Amygdala (tissue), 56 donors: ENCODE measurements at places on chromosomes 16 and 17.

- DNase-seq: no peak
Observed at GRCh38 chr17:68614718-68615117, 13.6 kb upstream of the FAM20A start.

GRCh38 chr16:79563921-79564320 lies 36.6 kb downstream of the MAF start:
- no peak for DNase-seq

- DNase-seq: no peak
Observed at GRCh38 chr17:4422864-4423263, 10.9 kb upstream of the SPNS3 start.

- DNase-seq: no peak
Observed at GRCh38 chr17:21539146-21539545, 153.2 kb upstream of the KCNJ18 start.

DNA sequence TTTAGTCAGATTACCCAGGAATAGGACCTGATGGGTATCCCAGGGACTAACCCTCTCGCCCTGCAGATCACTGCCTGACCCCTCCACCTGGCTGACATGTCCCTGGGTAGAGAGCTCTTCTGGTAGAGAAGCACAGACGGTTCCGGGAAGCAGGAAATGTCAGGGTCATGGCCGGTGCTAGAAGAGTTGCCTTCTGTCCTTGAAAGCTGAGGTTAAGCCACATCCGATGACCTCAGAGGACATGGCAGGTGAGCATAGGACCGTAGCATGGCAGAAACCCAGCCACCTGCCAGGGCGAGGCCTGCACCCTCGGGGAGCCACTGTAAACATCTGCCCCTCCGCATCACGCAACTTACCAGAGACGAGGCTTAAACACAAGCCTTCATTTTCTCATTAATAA lies 483.7 kb downstream of the SOX9 start:
- no peak for DNase-seq

DNA sequence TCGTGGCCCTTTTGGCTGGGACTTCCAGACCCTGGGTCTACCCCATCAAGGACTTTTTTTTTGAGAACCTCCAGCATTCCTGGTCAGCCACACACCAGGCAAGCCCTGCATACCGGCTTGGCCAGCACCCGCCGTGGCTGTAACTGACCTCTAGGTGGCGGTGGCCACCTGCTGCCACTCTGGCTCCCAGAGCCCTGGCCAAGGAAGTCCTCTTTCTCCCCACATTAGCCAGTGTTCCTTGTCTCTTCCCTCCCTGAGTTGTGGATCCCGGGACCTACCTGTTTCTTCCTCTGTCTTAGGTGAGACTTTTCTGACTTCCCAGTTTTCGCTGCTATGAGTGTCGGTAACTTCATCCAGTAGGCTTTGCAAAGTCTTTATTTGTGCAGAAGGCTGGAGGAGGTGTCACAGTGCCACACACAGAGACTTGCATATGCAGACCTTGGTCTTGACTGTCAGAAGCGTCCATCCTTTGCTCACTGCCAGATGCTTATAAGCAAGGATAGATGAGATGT lies 348.3 kb downstream of the CPPED1 start:
- DNase-seq: peak; percentile 55

GRCh38 chr16:80081846-80082245 lies 458.9 kb upstream of the DYNLRB2 start:
- no peak for DNase-seq

- DNase-seq: no peak
Observed at GRCh38 chr17:55237268-55237667, 27.5 kb upstream of the HLF start.
